ENCODE measurements at places on chromosomes 3 and 15. TPM values are rescaled to one million over a fixed set of nuclear protein-coding genes. Genes with fewer than 3 reads are reported as not detected.

Gene SMCO1
- total RNA-seq: 3.7 TPM

Gene FRMD5
- total RNA-seq: 3.7 TPM

Gene PEX11A
- 8.9 TPM for total RNA-seq

Gene EFHB
- not detected for total RNA-seq

Gene SELENOS
- 25.6 TPM for total RNA-seq

Gene IP6K1
- total RNA-seq: 23.5 TPM

Gene DNASE1L3
- 1.0 TPM for total RNA-seq

Gene GPR27
- 1.6 TPM for total RNA-seq

Gene CPA3
- total RNA-seq: 5.2 TPM

Gene NPHP3
- total RNA-seq: 50.6 TPM

Gene CELSR3
- under 0.01 TPM for total RNA-seq

Gene CNTN3
- 3.7 TPM for total RNA-seq

Gene SOX2
- total RNA-seq: under 0.01 TPM

Gene FEZF2
- not detected for total RNA-seq

Gene CD200R1
- 5.7 TPM for total RNA-seq

Gene ZNF620
- total RNA-seq: 2.1 TPM

Gene MAGI1
- 23.5 TPM for total RNA-seq

Gene ENTPD3
- total RNA-seq: 1.6 TPM

Gene C3orf20
- 0.52 TPM for total RNA-seq

Gene CTXN2
- total RNA-seq: not detected

Gene COL6A6
- 103 TPM for total RNA-seq

Gene PLD1
- 31.3 TPM for total RNA-seq

Gene SHQ1
- 21.4 TPM for total RNA-seq

Gene BLM
- 2.1 TPM for total RNA-seq

Gene TLR9
- not detected for total RNA-seq

Gene NME9
- not detected for total RNA-seq

Measured in skeletal muscle tissue (tissue), 5 donors.